ENCODE measurements at places on chromosomes 1 and 21. TPM values are rescaled to one million over a fixed set of nuclear protein-coding genes. Genes with fewer than 3 reads are reported as not detected.

Gene DNM3
- total RNA-seq = 1.9 TPM

Gene CYP2J2
- total RNA-seq = not detected

Gene ETV3L
- total RNA-seq = not detected

Gene MORN1
- 7.5 TPM for total RNA-seq

Gene GPR161
- total RNA-seq = 20.0 TPM

Gene OVAAL
- total RNA-seq = not detected

Gene ODR4
- total RNA-seq = 16.5 TPM

Gene IL20
- total RNA-seq = not detected

Gene ARHGEF2
- 153 TPM for total RNA-seq

Gene LRRC7
- not detected for total RNA-seq

Gene HHAT
- total RNA-seq = 3.9 TPM

Gene DIO1
- not detected for total RNA-seq

Measured in smooth muscle cell of the coronary artery (primary cell).